Activated naive CD4-positive, alpha-beta T cell treated with anti-CD3 and anti-CD28 coated beads for 36 hours (primary cell): ENCODE measurements at places on chromosomes 3 and 15. TPM values are rescaled to one million over a fixed set of nuclear protein-coding genes. Genes with fewer than 3 reads are reported as not detected.

The IMPDH2 gene
- 593 TPM for total RNA-seq

The PP2D1 gene
- not detected for total RNA-seq

The HCLS1 gene
- total RNA-seq: 240 TPM

The CCDC191 gene
- 1.8 TPM for total RNA-seq

The HIGD2B gene
- 0.19 TPM for total RNA-seq

The CDCP1 gene
- 0.59 TPM for total RNA-seq

The KNL1 gene
- 31.0 TPM for total RNA-seq

The PBRM1 gene
- total RNA-seq: 49.9 TPM

The LRRC31 gene
- total RNA-seq: not detected

DNA sequence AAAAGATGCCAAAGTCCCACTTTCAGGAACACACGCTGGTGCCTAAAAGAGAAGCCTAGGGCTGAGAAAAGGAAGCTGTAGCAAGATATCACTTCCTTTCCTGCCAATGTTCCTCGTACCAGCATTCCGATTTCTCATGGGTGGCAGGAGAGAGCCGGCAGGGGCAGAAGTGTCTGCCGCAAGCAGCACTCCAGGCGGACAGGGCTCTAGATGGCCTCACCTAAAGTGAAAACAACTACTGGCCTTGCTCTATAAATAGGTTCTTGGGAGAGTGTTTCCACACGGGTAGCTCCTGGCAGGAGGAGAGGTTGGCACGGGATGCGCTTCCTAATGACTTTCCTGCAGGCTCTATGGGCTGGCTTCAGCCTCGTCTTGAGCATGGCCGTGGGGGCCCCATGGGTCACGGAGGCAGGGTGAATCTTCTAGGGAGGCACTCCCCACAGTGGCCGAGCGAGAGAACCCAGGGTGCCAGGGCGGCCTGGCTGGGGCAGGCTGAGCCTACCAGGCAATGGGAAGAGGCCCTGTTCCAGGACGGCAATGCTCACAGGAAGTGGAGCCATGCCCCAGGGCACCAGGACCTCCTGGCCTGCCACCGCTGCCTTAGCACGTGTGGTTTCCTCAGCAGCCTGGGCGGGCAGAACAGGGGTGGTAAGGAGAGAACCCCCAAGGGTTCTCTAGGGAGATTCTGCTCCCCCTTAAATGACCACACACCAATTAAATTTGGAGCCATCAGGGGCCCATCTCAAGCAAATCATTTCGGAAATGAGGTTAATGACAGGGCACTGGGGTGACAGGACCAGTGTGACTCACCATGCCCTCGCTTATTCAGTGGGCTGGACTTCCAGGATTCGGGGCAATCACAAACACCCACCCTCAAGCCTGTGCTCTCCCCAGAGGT lies 14.6 kb upstream of the DUSP7 start:
- H3K4me1 ChIP-seq: no peaks in the 10 kb centered on the region
- H3K36me3 ChIP-seq: no peaks in the 10 kb centered on the region
- no peak overlapping the region for H3K27ac ChIP-seq
- H3K27me3 ChIP-seq: no peaks in the 10 kb centered on the region
- no peak overlapping the region for H3K4me3 ChIP-seq

- no peaks in the 10 kb centered on the region for H3K27me3 ChIP-seq
- H3K36me3 ChIP-seq: peaks cover 51% of the 10 kb centered on the region
- H3K4me3 ChIP-seq: no peak overlapping the region
- H3K27ac ChIP-seq: no peak overlapping the region
- DNase-seq: no peak
- H3K4me1 ChIP-seq: no peaks in the 10 kb centered on the region
Measured at GRCh38 chr3:123154020-123154985, 47.4 kb upstream of the SEC22A start.

GRCh38 chr15:101088788-101089578 lies 162.9 kb downstream of the CHSY1 start:
- DNase-seq: peak; percentile 83
- H3K36me3 ChIP-seq: no peaks in the 10 kb centered on the region
- no peaks in the 10 kb centered on the region for H3K27me3 ChIP-seq
- no peak overlapping the region for H3K27ac ChIP-seq
- H3K4me1 ChIP-seq: no peaks in the 10 kb centered on the region
- H3K4me3 ChIP-seq: no peak overlapping the region

- peaks cover 20% of the 10 kb centered on the region for H3K27me3 ChIP-seq
- H3K4me3 ChIP-seq: no peak overlapping the region
- H3K36me3 ChIP-seq: no peaks in the 10 kb centered on the region
Measured at GRCh38 chr3:126135071-126135405, 45.3 kb downstream of the ALDH1L1 start.

GRCh38 chr3:190455828-190456227 lies 6.1 kb upstream of the TMEM207 start:
- H3K27me3 ChIP-seq: peaks cover 15% of the 10 kb centered on the region
- H3K27ac ChIP-seq: no peak overlapping the region
- H3K4me1 ChIP-seq: no peaks in the 10 kb centered on the region
- H3K4me3 ChIP-seq: no peak overlapping the region
- no peak for DNase-seq

- H3K27me3 ChIP-seq: no peaks in the 10 kb centered on the region
- no peak overlapping the region for H3K4me3 ChIP-seq
- H3K36me3 ChIP-seq: peaks cover 50% of the 10 kb centered on the region
- no peak for DNase-seq
- peaks cover 28% of the 10 kb centered on the region for H3K4me1 ChIP-seq
Measured at GRCh38 chr3:9746330-9746729, 3.4 kb upstream of the OGG1 start.

- H3K4me3 ChIP-seq: no peak overlapping the region
- no peaks in the 10 kb centered on the region for H3K36me3 ChIP-seq
- no peak overlapping the region for H3K27ac ChIP-seq
- H3K27me3 ChIP-seq: peaks cover 3% of the 10 kb centered on the region
- DNase-seq: no peak
Measured at GRCh38 chr3:159894386-159894785, 94.2 kb upstream of the IL12A start.

DNA sequence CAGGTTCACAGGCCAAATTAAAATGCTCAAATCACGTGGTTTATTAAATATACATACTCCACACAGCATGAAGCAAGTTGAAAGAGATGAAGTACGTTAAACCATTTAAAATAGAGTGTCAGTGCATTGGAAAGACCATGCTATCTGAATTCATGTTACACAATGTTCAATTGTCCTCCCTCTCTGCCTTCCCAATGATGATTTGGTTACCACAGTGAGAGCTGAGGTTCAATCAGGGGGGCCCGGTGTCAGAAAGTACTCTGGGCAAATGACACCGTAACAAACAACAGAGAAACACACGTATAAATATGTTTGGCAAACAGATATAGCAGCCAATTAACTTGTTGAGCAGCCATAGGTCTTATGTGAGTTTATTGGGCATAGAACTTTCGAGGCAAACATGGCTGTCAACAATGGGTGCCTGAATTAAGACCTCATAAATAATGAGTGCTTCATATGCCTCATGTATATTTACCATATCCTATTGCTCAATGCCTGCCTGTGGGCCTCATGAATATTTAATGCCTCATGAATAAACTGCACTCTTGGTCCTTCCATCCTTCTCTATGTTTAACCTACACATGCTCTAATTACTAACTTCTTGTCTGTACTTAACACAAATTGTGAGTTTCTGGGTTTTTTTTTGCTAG lies 641.5 kb downstream of the PLOD2 start:
- no peak for DNase-seq
- H3K36me3 ChIP-seq: no peaks in the 10 kb centered on the region
- no peak overlapping the region for H3K4me3 ChIP-seq

- H3K4me3 ChIP-seq: no peak overlapping the region
- H3K36me3 ChIP-seq: no peaks in the 10 kb centered on the region
- no peak for DNase-seq
- H3K27ac ChIP-seq: no peak overlapping the region
- H3K27me3 ChIP-seq: no peaks in the 10 kb centered on the region
Measured at GRCh38 chr3:56059731-56060130, 408.5 kb downstream of the ERC2 start.

DNA sequence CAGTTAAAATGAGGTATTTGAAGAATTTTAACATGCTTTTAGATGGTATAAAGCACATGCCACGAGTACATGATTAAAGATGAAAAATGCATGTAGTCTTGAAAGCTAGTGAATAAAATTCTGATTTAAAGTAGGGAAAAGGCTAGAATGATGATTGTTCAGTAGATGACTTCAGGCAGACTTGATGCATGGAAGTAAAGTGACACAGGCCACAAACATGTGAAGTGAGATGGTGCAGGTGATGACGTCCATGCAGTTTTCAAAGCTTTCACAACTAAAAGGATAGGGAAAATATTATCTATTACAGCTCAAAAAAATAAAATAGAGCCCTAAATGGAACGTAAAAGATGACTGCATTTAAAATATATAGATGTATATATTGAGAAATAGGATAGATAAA lies 140.9 kb downstream of the TFG start:
- H3K27ac ChIP-seq: no peak overlapping the region
- H3K4me3 ChIP-seq: no peak overlapping the region
- H3K4me1 ChIP-seq: peaks cover 6% of the 10 kb centered on the region
- H3K27me3 ChIP-seq: no peaks in the 10 kb centered on the region
- no peaks in the 10 kb centered on the region for H3K36me3 ChIP-seq

DNA sequence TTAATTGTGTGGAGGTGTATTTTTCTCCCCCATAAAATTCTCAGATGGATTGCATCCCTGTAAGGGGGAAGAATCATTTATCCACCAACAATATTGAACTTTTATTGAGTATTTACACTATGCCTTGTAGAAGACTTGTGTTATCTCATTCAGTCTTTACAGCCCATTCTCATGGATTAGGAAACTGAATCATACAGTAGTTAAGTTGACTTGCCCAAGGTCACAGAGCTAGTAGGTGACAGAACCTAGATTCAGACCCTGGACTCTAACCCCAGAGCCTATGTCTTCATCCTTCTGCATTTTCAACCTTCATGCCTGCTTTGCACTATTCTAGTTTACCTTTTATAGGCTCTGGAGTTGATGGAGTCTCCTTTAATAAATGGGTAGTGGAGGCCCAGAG lies 226.8 kb downstream of the LPP start:
- no peak overlapping the region for H3K4me3 ChIP-seq
- no peaks in the 10 kb centered on the region for H3K27me3 ChIP-seq
- peaks cover 5% of the 10 kb centered on the region for H3K4me1 ChIP-seq
- no peak overlapping the region for H3K27ac ChIP-seq

GRCh38 chr3:192847941-192848340 lies 69.7 kb downstream of the MB21D2 start:
- H3K27ac ChIP-seq: no peak overlapping the region
- H3K27me3 ChIP-seq: peaks cover 3% of the 10 kb centered on the region
- DNase-seq: no peak
- H3K4me3 ChIP-seq: no peak overlapping the region
- H3K36me3 ChIP-seq: no peaks in the 10 kb centered on the region

GRCh38 chr3:49415931-49416601 lies 3.8 kb downstream of the TCTA start:
- H3K27me3 ChIP-seq: no peaks in the 10 kb centered on the region
- H3K4me1 ChIP-seq: peaks cover 64% of the 10 kb centered on the region
- peak overlapping the region; percentile 36 for H3K4me3 ChIP-seq
- peak; percentile 90 for DNase-seq
- peaks cover 10% of the 10 kb centered on the region for H3K36me3 ChIP-seq
- peak overlapping the region; percentile 95 for H3K27ac ChIP-seq

GRCh38 chr3:120559242-120560061 lies 36.7 kb upstream of the NDUFB4 start:
- H3K27ac ChIP-seq: peak overlapping the region; percentile 51
- H3K27me3 ChIP-seq: peaks cover 8% of the 10 kb centered on the region
- peak overlapping the region; percentile 38 for H3K4me3 ChIP-seq
- no peaks in the 10 kb centered on the region for H3K36me3 ChIP-seq
- H3K4me1 ChIP-seq: peaks cover 19% of the 10 kb centered on the region

DNA sequence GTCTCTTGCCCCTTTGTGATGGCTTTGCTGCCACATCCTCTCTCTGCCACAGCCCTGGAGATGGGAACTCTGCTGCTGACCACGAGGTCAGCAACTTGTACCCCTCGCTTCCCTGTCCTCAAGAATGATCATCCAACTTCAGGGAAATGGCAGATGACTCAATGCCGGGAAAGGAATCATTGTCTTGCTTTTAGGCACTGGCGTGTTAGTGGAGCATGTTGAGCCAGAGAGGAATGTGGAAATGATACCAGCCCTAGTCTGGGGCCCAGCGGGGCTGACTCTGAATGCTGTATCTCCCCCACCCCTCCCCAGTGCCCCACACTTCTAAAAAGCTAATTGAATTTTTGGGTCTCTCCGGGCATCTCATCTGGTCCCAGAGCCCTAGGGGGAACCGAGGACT lies 184.9 kb upstream of the BHLHE40 start:
- peaks cover 23% of the 10 kb centered on the region for H3K36me3 ChIP-seq
- no peak overlapping the region for H3K4me3 ChIP-seq
- H3K27me3 ChIP-seq: no peaks in the 10 kb centered on the region
